ENCODE measurements at places on chromosomes 16 and 17. TPM values are rescaled to one million over a fixed set of nuclear protein-coding genes. Genes with fewer than 3 reads are reported as not detected.

The TRIM25 gene
- polyA plus RNA-seq: 38.9 TPM

The RNF222 gene
- polyA plus RNA-seq: not detected

The CES3 gene
- polyA plus RNA-seq: 1.5 TPM

The PNMT gene
- 2.9 TPM for polyA plus RNA-seq

The CCL1 gene
- polyA plus RNA-seq: not detected

The MT4 gene
- 2.3 TPM for polyA plus RNA-seq

GRCh38 chr16:878886-879285, 78.4 kb upstream of the GNG13 start:
- no peak for DNase-seq

DNA sequence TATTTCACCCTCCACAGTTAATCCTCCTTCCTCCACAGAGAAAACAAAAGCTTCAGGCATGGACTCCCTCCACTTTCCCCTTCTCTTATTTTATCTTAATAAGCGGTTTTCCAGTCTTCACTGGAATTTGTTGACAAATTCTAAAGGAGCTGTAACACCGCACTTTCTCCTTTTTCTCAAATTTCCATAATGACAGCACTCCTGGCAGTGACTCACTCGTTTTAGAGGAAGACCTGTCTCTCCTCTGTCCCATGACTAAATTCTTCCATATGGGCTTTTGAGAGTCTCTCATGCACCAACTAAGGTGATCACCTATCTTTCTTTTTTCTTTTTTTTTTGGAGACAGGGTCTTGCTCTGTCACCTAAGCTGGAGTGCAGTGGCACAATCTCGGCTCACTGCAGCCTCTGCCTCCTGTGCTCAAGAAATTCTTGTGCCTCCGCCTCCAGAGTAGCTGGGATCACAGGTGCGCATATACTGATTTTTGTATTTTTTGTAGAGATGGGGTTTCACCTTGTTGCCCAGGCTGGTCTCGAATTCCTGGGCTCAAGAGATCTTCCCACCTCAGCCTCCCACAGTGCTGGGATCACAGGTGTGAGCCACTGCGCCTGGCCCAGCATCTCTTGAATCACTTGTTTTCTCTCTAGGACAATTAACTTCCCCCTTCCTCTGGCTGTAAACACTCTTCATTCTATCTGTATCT, 7.7 kb downstream of the ITGAM start:
- DNase-seq: no peak

GRCh38 chr17:79036596-79036995, 12.6 kb downstream of the C1QTNF1 start:
- DNase-seq: no peak

GRCh38 chr16:29702269-29702668, 23.3 kb downstream of the QPRT start:
- DNase-seq: no peak

GRCh38 chr16:212999-213398, 16.2 kb downstream of the LUC7L start:
- no peak for DNase-seq

DNA sequence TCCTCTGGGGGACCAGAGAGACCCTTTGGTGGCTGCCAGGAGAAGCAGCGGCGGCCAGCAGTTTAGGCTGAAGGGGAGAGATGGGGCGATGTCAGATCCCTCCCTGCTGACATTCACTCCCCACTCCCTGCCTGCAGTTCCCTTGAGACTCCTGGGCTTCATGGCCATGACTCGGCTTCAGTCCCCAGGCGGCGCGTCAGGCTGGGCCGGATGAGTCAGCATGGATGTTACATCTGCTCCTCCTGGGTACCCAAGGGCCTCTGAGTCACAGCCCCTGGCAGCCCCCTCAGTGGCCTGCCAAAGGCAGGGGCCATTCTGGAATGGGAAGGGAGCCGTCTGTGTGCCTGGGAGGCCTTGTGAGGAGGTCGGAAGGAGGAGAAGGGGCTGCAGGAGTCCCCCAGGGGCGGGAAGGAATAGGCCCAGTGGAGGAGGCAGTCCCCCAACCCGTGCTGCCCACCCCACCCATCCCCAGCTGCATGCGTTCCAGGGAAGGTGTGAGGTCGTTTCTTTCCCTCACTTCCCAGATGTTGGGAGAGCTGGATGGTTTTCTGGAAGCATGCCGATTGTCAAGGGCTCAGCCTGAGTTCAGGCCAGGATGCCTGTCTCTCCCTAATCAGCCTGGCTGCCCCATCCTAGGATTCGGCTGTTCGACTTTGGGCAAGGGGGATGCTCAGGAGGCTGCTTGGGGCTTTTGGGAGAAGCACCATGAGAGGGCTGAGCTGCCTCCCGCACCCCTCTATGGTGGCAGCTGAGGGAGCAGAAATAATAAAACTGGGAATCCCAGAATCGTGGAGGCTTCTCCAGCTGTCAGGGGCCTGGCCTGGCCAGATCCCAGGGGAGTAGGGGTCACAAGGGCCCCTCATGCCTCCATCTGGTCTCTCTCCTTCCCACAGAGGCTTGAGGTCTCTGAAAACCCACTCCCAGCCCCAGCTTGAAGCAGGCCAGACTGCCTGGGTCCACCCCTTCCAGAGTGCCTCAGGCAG, 9.7 kb downstream of the RHBDL3 start:
- no peak for DNase-seq

DNA sequence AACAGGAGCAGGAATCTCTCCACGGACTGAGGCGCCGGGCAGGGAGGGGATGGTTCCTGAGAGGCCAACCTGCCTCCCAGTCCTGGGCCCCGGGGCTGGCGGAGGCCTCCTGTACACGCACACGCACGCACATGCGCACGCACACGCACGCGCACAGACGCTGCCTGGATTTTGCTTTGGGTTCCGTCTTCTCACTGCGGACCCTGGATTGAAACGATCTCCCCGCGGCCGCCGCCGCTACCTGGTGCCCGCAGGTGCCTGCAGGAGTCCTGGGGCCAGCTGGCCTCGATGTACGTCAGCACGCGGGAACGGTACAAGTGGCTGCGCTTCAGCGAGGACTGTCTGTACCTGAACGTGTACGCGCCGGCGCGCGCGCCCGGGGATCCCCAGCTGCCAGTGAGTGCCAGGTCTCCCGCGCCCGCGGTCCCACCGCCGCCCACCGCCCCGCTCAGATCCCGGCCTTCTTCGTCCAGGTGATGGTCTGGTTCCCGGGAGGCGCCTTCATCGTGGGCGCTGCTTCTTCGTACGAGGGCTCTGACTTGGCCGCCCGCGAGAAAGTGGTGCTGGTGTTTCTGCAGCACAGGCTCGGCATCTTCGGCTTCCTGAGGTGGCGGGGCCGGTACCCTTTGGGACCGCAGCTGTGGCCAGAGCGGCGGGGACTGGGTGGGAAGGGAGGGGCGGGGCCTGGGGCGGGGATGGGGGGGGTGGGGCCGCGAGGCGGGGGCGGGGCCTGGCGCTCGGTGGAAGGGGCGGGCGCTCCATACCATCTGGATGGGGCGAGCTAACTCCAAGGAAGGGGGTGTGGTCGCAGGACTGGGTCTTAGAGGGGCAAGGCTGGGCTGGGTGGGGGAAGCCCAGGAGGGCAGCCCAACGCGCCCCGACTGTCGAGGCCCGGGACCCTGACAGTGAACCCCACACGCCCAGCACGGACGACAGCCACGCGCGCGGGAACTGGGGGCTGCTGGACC, 12.3 kb downstream of the CES4A start:
- peak; percentile 76 for DNase-seq

GRCh38 chr17:73436954-73437353, 125.2 kb upstream of the CDC42EP4 start:
- no peak for DNase-seq

GRCh38 chr17:8953156-8953885, 12.2 kb downstream of the PIK3R5 start:
- DNase-seq: no peak

GRCh38 chr16:85716022-85716679, 27.4 kb upstream of the GINS2 start:
- DNase-seq: no peak
